M059J (cell line): ENCODE measurements at places on chromosomes 1 and 21. TPM values are rescaled to one million over a fixed set of nuclear protein-coding genes. Genes with fewer than 3 reads are reported as not detected.

Gene FCMR
- total RNA-seq = 0.34 and 3.5 TPM in 2 replicates

Gene SYTL1
- 1.4 and 2.9 TPM in 2 replicates for total RNA-seq

Gene MXRA8
- 0.25 and 2.6 TPM in 2 replicates for total RNA-seq

Gene BTBD8
- total RNA-seq = 4.6 and 6.9 TPM in 2 replicates

Gene SPRR2A
- not detected in 2 replicates for total RNA-seq

Gene RCC2
- 87.4 and 135 TPM in 2 replicates for total RNA-seq

Gene WNT9A
- total RNA-seq = 0.10 and 0.37 TPM in 2 replicates

Gene ABCB10
- total RNA-seq = 10.9 and 17.8 TPM in 2 replicates

Gene AMY1A
- total RNA-seq = not detected in 2 replicates

Gene DDOST
- 582 and 590 TPM in 2 replicates for total RNA-seq

Gene S100A7
- not detected in 2 replicates for total RNA-seq

Gene HSPA6
- 0.15 and 0.44 TPM in 2 replicates for total RNA-seq

Gene RIPK4
- 13.1 and 20.5 TPM in 2 replicates for total RNA-seq

Gene TNFAIP8L2
- not detected in 2 replicates for total RNA-seq

Gene BARHL2
- not detected in 2 replicates for total RNA-seq

Gene DBT
- total RNA-seq = 3.8 and 6.6 TPM in 2 replicates

Gene GREM2
- total RNA-seq = 0.15 TPM in 1 of 2 replicates, not detected in the other

Gene ASCL5
- not detected in 2 replicates for total RNA-seq

Gene RGSL1
- not detected in 2 replicates for total RNA-seq

Gene GUCA2A
- total RNA-seq = not detected in 2 replicates

Gene CLEC20A
- not detected in 2 replicates for total RNA-seq

Gene SERPINC1
- 0.07 TPM in 1 of 2 replicates, not detected in the other for total RNA-seq

Gene CFHR4
- total RNA-seq = not detected in 2 replicates

Gene FCRL5
- not detected in 2 replicates for total RNA-seq

Gene PLA2G2D
- total RNA-seq = not detected in 2 replicates

Gene LSS
- 31.9 and 55.0 TPM in 2 replicates for total RNA-seq

Gene TRIM58
- not detected in 2 replicates for total RNA-seq

Gene PRAMEF10
- not detected in 2 replicates for total RNA-seq

Gene HES3
- not detected in 2 replicates for total RNA-seq

Gene ERRFI1
- total RNA-seq = 127 and 146 TPM in 2 replicates

Gene LAPTM5
- 3.4 and 4.1 TPM in 2 replicates for total RNA-seq

Gene TMEM54
- 68.7 and 94.8 TPM in 2 replicates for total RNA-seq

Gene NBPF4
- not detected in 2 replicates for total RNA-seq

Gene TOMM40L
- total RNA-seq = 13.5 and 14.3 TPM in 2 replicates

Gene RGS4
- total RNA-seq = 80.4 and 84.8 TPM in 2 replicates

Gene S100A5
- total RNA-seq = not detected in 2 replicates

Gene SYCP1
- total RNA-seq = not detected in 2 replicates

Gene OR1C1
- not detected in 2 replicates for total RNA-seq

Gene CLCA2
- total RNA-seq = 0.15 and 0.30 TPM in 2 replicates

Gene KISS1
- 38.0 and 40.2 TPM in 2 replicates for total RNA-seq

Gene LRRC53
- total RNA-seq = not detected in 2 replicates

Gene RGS16
- total RNA-seq = not detected in 2 replicates

Gene DISP1
- total RNA-seq = 6.0 and 8.1 TPM in 2 replicates

Gene CD5L
- 0.10 TPM in 1 of 2 replicates, not detected in the other for total RNA-seq

Gene CHIA
- total RNA-seq = not detected in 2 replicates

Gene CD244
- total RNA-seq = not detected in 2 replicates

Gene CGN
- total RNA-seq = 0.52 and 1.5 TPM in 2 replicates

Gene SMCP
- not detected in 2 replicates for total RNA-seq

Gene CRYAA
- not detected in 2 replicates for total RNA-seq

Gene CYP4Z1
- total RNA-seq = not detected in 2 replicates

Gene PSMG1
- total RNA-seq = 159 and 176 TPM in 2 replicates
